NCI-H69 (cell line): ENCODE measurements at places on chromosomes 7 and 10.
A peak's percentile ranks its signal among the peaks of the same experiment; 100 is the strongest.

- peak; percentile 42 for DNase-seq
Measured at GRCh38 chr7:55570939-55571338, 1.4 kb downstream of the VOPP1 start.

GRCh38 chr10:71635867-71636266, 83.7 kb downstream of the C10orf105 start:
- DNase-seq = no peak

GRCh38 chr10:122637376-122637775, 62.3 kb downstream of the C10orf120 start:
- DNase-seq = peak; percentile 16

- peak; percentile 78 for DNase-seq
Measured at GRCh38 chr7:18552316-18552916, 56.9 kb downstream of the HDAC9 start.

GRCh38 chr10:53645951-53646350, 873.4 kb upstream of the MBL2 start:
- no peak for DNase-seq

DNA sequence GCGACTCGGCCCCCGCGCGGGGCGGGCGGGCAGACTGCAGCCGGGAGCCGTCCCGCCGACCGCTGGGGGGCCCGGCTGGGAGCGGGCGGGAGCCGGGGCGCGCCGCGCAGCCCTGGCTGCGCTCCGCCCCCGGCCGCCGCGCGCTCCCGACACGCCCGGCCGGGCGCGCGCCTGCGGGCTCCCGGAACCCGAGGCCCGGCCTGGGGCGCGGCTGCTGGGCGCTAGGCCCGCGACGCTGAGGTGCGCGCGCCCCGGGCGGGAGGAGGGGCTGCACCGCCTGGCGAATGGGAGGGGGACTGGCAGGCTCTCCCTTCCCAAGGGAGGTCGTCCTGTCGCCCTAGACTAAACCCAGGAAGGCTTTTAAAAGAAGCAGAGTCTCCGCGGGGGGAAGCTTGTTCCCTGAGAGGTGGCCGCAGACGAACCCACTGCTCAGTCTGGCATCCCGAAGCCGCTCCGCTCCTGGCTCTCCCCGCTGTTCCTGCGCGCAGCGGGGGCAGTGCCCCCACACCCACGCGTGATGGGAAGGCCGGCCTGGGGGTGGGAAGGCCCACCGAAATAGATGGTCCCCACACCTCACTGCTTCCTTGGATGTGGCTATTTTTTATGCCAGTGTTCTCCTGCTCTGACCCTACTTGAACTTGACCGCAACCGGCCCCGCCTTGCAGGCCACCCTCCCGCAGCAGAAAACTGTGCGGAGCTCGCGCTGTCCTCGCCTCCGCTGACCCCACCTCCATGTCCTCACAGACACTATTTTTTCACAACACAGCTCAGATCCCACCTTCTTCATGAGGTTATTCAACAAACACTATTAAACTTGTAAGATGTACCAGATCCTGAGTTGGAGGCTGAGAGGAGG, at the start of gene VOPP1:
Gene VOPP1 (minus strand): TSS at position 125 of the 856 bp plus-strand sequence. CDS start 178 bp downstream, outside the sequence.
- peak; percentile 94 for DNase-seq
